ENCODE measurements at places on chromosomes 16 and 17. TPM values are rescaled to one million over a fixed set of nuclear protein-coding genes. Genes with fewer than 3 reads are reported as not detected.

C1QTNF8 gene
- total RNA-seq = not detected

TMEM208 gene
- total RNA-seq = 44.7 TPM

TAT gene
- not detected for total RNA-seq

COX6A2 gene
- not detected for total RNA-seq

DERL2 gene
- 96.9 TPM for total RNA-seq

DPEP2 gene
- total RNA-seq = 23.7 TPM

SRL gene
- total RNA-seq = not detected

NTN1 gene
- 0.08 TPM for total RNA-seq

ADAMTS18 gene
- total RNA-seq = not detected

PIK3R6 gene
- total RNA-seq = 0.46 TPM

ALDH3A1 gene
- total RNA-seq = not detected

ADCY9 gene
- total RNA-seq = 4.2 TPM

KRT32 gene
- total RNA-seq = not detected

SLC6A2 gene
- total RNA-seq = not detected

ZNRF1 gene
- total RNA-seq = 2.0 TPM

ABCC3 gene
- not detected for total RNA-seq

STRADA gene
- total RNA-seq = 63.6 TPM

KRTAP17-1 gene
- not detected for total RNA-seq

ZNF469 gene
- 0.83 TPM for total RNA-seq

CTRB1 gene
- not detected for total RNA-seq

KRT33A gene
- not detected for total RNA-seq

TBX6 gene
- total RNA-seq = 0.22 TPM

TAC4 gene
- total RNA-seq = not detected

GRIN2A gene
- not detected for total RNA-seq

PLCG2 gene
- total RNA-seq = 10.2 TPM

NOG gene
- total RNA-seq = 6.6 TPM

GOSR1 gene
- total RNA-seq = 48.0 TPM

NXN gene
- total RNA-seq = 0.17 TPM

DOC2A gene
- total RNA-seq = not detected

KRT9 gene
- not detected for total RNA-seq

INCA1 gene
- not detected for total RNA-seq

HBA2 gene
- not detected for total RNA-seq

SOX15 gene
- not detected for total RNA-seq

GRAPL gene
- total RNA-seq = 15.7 TPM

STH gene
- not detected for total RNA-seq

CA5A gene
- total RNA-seq = not detected

ENDOV gene
- 8.2 TPM for total RNA-seq

FAM117A gene
- 23.4 TPM for total RNA-seq

DNAAF8 gene
- total RNA-seq = not detected

TSNAXIP1 gene
- total RNA-seq = 0.41 TPM

UNC13D gene
- total RNA-seq = 123 TPM

CLEC3A gene
- not detected for total RNA-seq

TMEM238L gene
- total RNA-seq = not detected

CUEDC1 gene
- total RNA-seq = not detected

SBK1 gene
- 16.5 TPM for total RNA-seq

Data from CD8-positive, alpha-beta T cell (primary cell).